ENCODE measurements at places on chromosomes 7 and 10.
A peak's percentile ranks its signal among the peaks of the same experiment; 100 is the strongest.

GRCh38 chr7:155124706-155125105 is 54.6 kb downstream of the HTR5A start:
- no peak for DNase-seq

GRCh38 chr10:108598831-108599230 is 1324.5 kb downstream of the XPNPEP1 start:
- no peak for DNase-seq

GRCh38 chr10:126654579-126654978 is 15.9 kb downstream of the C10orf90 start:
- no peak for DNase-seq

- DNase-seq = no peak
Observed at GRCh38 chr7:4699841-4700240, 17.7 kb downstream of the FOXK1 start.

DNA sequence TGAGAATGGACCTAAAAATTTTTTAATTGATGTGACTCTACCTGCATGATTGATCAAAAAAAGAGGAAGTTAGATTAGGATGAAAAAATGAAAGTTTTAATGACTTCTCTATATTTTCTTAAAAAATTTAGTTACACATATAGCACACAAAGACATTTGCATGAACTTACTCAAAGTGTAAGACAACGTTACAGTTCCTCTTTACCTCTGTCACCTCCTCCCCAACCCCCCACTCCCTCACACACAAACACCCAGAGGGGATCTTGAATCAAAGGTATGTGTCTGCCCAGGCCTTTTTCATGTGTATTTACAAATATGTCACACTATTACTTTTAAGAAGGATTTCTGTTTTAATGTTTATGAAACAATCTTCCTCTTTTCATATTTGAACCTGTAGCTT is 20.6 kb upstream of the CDCA7L start:
- DNase-seq = no peak

DNA sequence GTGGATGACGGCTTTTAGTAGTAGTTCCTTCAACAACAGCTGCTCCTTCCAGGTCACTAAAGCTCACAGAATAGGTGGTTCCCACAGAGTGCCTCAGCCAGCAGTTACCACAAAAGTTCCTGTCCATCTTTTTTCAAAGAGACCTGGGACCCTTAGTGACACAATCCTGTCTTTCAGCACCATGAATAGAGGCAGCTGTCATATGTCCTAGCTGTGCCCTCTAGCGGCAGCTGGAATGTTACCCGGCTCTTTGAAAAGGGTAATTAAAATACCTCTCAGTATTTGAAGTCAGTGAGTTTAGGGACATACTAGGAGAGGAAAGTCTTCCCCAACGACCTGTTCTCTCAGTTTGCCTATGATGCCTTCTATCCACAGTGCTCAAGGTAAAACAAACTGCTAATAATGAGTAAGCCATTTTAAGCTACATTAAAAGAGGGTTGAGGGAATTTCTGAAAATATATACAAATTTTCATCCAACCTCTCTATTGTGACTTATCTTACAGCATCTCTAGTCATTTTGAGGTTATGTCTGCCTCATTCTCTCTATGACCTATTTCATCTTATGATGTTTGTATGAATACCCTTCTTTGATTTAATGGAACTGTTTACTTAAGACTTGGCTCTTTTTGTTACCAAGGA is 290.8 kb downstream of the NXPH1 start:
- no peak for DNase-seq

DNA sequence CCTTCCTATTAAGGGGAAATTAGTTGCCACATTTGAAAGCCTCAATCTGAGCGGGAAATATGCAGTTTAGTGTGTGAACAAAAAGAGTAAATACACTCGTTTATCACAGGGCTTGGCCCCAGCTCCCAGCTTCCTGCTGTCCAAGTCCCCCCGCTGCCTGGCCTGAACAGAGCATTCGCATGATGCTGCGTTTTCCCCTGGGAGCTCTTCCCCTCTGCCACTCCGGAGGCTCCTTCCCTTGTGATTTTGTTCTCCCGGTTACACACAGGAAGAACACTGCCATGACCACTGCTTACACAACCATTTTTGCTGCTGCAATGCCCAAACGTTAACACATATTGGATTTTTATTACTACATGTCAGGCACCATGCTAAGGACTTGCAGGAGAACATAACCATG is 120.7 kb upstream of the ADARB2 start:
- no peak for DNase-seq

GRCh38 chr7:130071701-130072622 is 1.6 kb downstream of the KLHDC10 start:
- DNase-seq = peak; percentile 66

DNA sequence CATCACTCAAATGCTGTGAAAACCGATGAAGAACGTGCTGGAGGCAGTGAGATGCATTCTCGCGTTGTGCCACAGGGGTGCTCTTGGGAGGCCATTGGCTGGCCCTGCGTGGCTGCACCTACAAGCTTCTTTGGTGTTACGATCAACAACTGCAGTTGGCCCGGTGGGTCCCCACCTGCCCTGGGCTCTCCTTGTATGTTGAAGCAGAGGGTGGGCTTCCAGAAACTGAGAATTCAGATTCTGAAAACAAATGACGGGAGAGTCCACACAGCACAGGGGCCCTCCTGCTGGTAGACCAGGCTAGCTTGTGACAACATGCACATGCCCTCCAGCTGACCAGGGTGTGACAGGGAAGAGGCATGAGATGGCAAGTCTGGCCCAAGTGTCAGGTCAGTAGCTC is 23.7 kb upstream of the DDC start:
- no peak for DNase-seq

DNA sequence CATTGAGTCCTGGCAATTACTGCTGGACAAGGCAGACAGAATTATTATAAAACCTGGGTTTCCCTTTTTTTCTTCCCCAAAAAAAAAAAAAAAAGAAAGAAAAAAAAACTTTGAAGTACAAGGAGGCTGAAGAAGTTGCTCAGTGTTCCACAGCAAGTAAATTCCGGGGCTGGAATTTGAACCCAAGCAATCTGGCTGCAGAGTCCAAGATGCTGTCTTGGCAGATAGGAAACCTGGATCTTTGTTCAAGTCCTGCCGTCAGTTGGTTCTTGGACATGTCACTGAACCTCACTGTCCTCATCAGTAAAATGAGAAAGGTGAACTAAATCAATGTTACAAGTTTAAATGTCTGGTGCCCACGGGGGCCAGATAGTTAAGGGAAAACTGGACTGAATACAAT is 35.3 kb downstream of the ARID5B start:
- no peak for DNase-seq

- DNase-seq = no peak
Observed at GRCh38 chr7:74527842-74528241, 74.1 kb downstream of the GTF2IRD1 start.

DNA sequence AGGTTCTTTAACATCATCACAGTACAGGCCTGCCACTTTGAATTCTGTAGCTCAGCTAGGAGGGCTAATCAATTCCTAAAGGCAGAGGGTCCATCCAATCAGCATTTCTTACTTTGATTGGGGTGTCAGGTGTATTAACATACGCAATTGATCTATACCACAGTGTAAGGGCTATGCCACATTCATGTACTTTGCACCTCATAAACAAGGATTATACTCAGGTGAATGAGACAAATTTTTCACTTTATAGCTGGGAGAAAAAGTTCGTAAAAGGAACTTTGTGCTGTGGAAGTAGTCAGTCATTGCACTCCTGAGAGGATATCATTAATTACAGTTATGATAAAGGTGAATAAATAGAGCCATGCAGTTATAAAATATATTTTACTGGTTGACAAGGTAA is 119.9 kb upstream of the AHR start:
- no peak for DNase-seq

DNA sequence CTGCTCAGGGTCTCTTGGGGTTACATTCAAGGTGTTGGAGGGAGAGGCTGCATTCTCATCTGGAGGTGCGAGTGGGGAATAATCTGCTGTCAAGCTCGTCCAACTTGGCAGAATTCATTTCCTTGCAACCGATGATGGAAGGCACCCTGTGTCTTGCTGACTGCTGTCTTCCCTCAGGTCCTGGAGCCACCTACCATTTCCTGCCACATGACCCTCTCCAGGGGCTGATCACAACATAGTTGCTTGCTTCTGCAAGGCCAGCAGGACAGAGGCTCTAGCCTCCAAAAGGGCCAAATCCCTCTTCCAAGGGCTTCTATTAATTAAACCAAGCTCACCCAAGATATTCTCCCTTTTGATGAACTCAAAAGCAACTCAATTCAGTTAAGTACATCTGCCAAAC is 14.2 kb upstream of the BRI3 start:
- no peak for DNase-seq

DNA sequence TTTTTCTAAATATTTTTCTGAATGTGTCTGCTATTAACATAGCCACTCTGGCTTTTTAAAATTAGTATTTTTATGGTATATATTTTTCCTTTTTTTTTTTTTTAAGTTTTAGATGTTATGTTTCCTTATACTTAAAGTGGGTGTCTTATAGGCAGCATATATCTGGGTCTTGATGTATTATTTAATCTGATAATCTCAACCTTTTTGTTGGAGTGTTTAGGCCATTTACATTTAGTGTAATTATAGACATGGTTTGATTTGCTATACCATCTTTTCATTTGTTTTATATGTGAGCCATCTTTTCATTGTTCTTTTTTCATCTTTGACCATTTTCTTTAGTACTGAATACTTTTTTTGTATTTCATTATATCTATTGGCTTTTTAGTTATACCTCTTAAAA is 45.0 kb downstream of the TRUB1 start:
- no peak for DNase-seq

- no peak for DNase-seq
Observed at GRCh38 chr10:70694418-70695141, 22.3 kb downstream of the ADAMTS14 start.

- no peak for DNase-seq
Observed at GRCh38 chr7:128045158-128045557, 13.9 kb upstream of the LRRC4 start.

DNA sequence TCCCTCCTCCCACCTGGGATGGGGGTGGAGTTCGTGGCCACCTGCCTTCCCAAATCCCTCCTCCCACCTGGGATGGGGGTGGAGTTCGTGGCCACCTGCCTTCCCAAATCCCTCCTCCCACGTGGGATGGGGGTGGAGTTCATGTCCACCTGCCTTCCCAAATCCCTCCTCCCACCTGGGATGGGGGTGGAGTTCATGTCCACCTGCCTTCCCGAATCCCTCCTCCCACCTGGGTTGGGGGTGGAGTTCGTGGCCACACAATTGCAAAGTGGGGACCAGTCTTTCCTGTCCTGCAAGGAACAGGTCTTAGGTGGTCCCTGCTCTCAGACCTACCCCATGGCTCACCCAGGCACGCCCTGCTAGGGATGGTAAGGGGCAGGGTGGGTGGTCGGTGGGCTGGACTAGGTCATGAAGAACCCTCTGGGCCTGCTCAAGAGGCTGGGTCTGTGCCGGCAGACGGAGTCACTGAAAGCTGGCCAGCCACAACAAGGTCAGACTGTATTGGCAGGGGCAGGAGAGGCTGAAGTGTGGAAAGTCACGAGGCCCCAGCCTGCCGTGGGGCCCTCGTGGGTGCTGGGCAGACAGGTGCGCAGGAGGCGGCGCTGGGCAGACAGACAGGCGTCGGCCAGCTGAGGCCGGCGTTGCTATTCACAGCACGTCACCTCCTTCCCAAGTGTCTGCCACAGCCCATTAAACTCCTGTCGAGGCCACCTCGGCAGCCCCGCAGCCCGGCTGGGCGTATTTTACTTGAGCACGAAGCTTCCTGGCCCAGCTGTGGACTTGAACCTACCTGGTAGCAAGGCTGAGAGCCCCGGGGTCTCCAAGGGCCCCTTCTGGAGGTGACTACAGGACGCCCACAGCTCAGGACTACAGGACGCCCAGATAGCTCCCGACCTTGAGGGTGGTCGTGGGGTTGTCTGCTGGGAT is 4.1 kb downstream of the KNDC1 start:
- no peak for DNase-seq

DNA sequence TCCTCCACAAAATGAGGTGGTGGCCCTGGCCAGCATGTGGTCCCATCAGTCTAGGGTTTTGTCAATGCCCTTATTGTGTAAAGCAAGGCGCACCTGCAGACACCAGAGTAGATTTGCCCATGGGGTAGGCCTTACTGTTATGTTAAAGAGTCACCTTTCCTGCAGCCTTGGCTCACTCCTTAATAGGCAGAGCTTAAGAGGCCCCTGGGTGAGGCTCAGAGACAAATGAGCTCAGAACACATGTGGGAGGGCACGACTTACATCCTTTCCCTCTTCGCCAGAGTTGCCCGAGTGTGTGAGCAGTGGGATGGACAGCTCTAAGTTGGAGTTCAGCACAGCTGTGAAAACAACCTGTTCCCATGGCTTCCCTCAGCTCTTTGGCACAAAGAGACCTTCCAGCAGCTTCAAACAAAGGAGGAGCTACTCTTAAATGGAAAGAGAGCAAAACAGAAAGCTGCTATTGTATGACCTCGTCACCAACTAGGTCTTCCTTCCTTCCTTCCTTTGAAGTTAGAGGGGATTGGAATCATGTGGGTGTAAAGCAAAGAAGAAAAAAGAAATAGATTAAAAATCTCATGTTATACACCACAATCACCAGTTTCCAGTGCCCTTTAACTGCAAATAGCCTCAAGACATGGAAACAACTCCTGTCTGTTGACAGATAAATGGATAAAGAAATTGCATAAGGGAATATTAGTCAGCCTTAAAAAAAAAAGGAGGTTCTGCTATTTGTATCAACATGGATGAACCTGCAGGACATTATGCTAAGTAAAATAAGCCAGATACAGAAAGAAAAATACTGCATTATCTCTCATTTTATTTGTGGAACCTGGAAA is 11.9 kb upstream of the XPNPEP1 start:
- DNase-seq = no peak

Measured in activated CD4-positive, alpha-beta T cell treated with anti-CD3 and anti-CD28 coated beads, Interleukin-2, amount 50 U/mL, for 24 hours (primary cell).